GM23338 (cell line): ENCODE measurements at places on chromosomes 1 and 21. TPM values are rescaled to one million over a fixed set of nuclear protein-coding genes. Genes with fewer than 3 reads are reported as not detected.

COL16A1 gene
- polyA plus RNA-seq = 3.4 and 4.2 TPM in 2 replicates

RGS1 gene
- polyA plus RNA-seq = not detected in 2 replicates

CLCA4 gene
- not detected in 2 replicates for polyA plus RNA-seq

NUP210L gene
- 0.10 and 0.19 TPM in 2 replicates for polyA plus RNA-seq

CRTC2 gene
- 18.3 and 20.7 TPM in 2 replicates for polyA plus RNA-seq

LRRC38 gene
- polyA plus RNA-seq = not detected in 2 replicates
